ENCODE measurements at places on chromosomes 3 and 15.

DNA sequence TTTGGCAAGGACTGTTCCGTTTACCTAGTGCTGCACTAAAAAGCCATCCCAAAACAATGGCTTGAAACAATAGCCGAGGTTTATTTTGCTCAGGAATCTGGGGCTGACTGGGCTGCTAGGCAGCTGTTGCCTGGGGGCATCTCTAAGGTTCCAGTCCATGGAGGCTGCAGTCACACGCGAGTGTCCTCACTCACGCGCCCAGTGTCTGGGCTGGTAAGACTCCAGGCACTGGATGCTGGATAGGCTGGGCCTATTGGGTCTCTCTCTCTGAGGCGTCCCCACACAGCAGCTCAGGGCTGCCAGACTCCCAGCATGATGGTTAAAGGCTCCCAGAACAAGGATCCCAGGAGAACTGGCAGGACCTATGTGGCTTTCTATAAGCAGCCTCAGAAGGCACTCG lies 34.2 kb downstream of the ALS2CL start:
- DNase-seq, result no peak

GRCh38 chr3:42067326-42067725 lies 23.8 kb upstream of the TRAK1 start:
- DNase-seq, result peak; percentile 88

DNA sequence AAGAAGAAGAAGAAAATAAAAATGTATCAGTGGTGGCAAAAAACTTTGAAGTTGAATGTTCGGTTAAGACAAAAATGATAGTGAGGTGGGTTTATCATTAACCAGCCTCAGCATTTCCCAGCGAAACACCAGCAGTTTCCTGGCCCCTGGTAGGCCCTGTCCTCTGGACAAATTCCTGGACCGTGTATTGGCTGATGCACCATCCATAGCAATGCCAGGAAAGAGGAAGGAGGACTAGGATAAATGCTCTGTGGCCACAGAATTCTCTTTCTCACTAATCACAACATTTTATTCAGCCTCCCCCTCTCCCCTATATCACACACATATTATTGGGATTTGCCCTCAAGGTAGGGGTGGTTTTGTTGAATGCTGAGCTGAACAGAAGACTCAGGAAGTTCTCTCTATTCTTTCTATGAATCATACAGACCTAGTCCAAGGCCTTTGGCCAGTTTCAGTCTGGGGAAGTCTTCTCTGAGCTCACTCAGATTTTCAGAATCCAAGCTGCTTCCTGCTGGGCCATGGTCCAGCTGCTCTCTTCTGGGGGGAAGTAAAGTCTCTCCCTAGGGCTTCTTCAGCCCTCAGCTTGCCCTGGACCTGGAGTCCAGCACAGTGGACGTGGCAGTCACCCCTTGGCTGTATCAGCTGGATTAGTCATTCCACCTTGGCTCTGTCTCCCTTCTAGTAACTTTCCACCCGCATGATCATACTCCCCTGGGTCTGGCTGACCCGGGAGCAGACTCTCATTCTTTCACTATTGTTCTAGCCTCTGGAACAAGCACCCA lies 27.6 kb downstream of the SLC28A1 start:
- DNase-seq, result peak; percentile 99

DNA sequence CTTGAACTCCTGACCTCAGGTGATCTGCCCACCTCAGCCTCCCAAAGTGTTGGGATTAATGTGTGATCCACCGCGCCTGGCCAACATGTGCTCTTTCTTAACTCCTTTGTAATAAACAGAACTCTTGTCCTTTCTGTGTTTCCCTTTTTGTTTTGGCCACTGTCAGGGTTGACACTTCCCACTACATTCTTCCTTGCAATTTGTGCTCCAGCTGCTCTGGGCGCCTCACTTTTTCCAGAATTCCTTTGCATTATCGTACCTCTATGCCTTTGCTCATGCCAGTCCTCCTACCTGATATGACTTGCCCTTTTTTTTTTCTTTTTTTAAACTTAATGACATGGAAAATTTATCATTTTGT lies 38.8 kb upstream of the SMAD3 start:
- no peak for DNase-seq

DNA sequence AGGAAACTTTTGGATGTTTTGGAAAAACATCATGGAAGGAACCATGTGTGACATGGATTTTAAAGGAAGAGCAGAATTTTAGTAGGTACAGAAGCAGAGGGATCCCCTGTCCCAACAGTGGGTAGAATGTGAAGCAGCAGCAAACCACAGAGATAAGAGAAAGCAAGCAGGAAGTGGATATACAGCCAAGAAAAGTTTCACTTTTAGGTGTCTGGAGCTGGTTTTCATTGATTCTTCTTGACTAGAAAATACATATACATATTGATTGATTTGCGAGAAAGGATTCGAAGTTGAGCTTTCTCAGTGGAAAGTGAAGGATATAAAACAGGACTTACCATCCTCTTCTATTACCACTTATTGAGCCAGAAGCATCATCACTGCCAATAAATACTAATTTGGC lies 133.5 kb downstream of the KCNMB2 start:
- no peak for DNase-seq

DNA sequence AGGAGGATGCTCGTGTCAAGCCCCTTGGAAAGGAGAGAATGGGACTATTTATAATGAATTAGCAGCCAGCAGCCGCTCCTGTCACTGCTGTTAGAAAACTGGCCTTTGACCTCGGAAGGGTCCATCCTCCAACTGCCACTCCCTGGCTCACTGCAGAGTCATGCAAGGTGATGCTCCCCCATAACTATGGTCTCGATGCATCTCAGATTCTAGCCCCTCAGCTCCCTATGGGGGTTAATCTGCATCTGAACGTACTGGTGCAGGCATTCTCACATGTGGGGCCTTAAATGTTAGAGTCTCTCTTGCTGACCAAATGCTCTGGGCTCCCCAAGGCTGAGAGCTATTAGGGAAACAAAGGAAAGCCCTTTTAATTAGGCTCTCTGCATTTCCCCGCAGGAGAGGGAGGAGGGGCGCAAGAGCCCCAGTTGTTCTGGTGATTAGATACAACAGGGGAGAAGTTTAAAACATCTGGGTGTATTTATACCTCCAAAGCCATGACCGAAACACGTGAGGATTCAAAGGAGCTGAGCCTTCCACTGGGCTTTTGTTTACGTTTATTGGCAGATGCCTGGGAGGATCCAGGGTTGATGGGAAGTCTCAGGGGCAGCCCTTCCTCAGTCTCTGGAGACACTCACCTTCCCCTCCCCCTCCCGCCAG lies 182.5 kb downstream of the OPA1 start:
- DNase-seq, result no peak

DNA sequence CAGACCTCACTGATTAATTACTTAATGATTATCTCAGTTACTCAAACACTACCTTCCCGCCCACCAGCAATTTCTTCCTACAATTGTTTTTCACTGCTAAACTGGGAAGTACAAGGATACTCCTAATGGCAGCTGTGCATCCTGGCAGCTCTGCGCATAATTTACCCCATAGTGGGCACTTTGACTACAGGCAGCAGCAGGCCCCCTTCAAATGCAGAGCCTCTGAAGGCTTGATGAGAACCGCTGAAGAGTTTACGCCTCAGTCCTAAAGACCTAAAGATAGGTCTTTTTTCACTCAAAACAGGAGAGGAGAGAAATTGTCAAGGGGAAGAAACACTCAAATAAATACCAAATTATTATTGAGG lies 10.7 kb downstream of the CCDC32 start:
- no peak for DNase-seq

GRCh38 chr3:157741607-157742006 lies 238.4 kb upstream of the VEPH1 start:
- DNase-seq, result no peak

DNA sequence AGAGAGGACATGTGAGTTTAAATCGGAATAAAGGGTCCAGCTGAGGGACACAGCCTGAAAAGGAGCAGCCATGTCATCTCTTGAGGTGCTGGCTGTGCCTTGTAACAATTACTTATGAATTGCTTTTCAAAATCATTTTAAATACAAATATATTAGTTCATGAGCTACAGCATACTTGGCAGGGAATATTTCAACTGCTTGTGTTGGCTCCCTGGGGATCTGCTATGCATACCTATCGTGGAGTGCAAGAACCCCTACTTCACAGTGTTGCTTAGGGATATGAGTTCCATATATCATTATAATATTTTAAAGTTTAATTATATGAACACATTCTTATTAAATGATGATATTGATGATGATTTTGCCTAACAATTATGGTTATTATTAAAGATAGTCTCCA lies 19.1 kb upstream of the P2RY14 start:
- DNase-seq, result no peak

GRCh38 chr3:194360568-194360967 lies 9.0 kb downstream of the LRRC15 start:
- DNase-seq, result no peak

GRCh38 chr3:169512991-169513390 lies 150.5 kb downstream of the MECOM start:
- no peak for DNase-seq

DNA sequence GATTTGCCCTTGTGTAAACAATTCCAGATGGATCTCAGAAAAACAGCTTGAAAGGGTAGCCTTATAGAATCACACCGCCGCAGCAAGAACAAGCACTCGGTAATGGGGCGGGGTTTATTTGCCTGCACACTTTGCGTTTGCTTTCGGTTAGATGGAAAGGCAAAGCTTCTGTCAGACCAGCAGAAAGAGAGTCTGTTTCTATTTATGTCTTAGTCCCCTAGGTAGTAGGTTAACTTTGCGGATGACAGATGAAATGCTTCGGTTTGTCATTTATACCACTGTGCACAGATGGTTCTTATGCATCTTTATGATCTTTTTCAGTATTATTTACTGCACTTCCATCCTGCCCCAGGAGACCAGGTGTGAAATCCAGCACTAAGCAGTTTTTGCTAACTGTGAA lies 62.2 kb downstream of the PYDC2 start:
- no peak for DNase-seq

DNA sequence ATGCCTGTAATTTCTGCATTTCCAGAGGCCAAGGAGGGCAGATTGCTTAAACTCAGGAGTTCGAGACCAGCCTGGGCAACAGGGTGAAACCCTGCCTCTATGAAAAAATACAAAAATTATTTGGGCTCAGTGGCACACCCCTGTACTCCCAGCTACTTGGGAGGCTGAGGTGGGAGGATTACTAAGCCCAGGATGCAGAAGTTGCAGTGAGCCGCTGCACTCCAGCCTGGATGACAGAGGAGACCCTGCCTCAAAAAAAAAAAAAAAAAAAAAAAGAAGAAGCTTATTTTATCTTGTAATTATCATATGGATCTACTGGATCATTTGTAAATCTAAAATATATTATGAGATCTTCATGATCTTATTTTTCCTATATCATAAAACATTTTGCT lies 84.1 kb downstream of the PPCDC start:
- no peak for DNase-seq

- no peak for DNase-seq
Measured at GRCh38 chr3:3821777-3822176, 22.5 kb downstream of the LRRN1 start.

GRCh38 chr3:123899300-123899865 lies 15.3 kb upstream of the MYLK start:
- DNase-seq, result no peak

GRCh38 chr15:43769584-43770228 lies 7.1 kb downstream of the ELL3 start:
- DNase-seq, result peak; percentile 65

GRCh38 chr3:108620250-108620649 lies 30.7 kb downstream of the DZIP3 start:
- no peak for DNase-seq

DNA sequence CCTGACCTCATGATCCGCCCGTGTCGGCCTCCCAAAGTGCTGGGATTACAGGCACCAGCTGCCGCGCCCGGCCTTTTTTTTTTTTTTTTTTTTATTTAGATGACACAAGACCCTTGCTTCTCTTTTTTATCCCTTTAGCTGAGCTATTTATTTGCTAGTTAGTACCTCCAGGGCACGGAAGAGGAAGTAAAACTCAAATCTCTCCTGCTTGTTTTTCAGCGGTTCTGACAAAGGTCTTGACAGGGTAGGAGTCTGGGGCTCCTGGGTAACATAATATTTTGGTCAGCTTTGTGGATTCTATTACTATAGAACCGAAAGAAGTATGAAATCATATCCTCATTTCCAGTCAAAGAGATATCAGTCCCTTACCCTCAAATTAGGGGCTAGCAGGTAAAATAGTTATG lies 44.0 kb upstream of the ETV5 start:
- DNase-seq, result no peak

- no peak for DNase-seq
Measured at GRCh38 chr3:106288781-106289180, 420.0 kb upstream of the CBLB start.

DNA sequence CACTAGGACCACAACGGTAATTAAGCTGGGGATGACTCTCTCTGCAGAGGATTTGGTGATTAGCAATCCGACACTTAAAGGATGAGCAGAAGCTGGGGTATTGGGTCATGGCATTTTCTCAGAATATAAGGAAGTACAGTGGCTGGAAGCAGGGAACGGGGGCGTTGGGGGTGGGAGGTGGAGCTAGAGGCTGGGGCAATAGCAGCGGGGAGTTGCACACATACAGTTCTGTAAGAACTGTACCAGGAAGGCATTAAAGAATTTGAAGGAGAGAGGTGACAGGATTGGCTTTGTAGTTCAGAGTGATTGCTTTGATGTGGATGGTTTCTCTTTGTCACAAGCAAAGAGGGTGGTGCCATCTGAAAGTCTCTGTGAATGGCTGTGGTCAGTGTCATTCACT lies 28.2 kb downstream of the PSMD6 start:
- no peak for DNase-seq

- DNase-seq, result peak; percentile 48
Measured at GRCh38 chr3:98901119-98901391, 440 bp downstream of the DCBLD2 start.

DNA sequence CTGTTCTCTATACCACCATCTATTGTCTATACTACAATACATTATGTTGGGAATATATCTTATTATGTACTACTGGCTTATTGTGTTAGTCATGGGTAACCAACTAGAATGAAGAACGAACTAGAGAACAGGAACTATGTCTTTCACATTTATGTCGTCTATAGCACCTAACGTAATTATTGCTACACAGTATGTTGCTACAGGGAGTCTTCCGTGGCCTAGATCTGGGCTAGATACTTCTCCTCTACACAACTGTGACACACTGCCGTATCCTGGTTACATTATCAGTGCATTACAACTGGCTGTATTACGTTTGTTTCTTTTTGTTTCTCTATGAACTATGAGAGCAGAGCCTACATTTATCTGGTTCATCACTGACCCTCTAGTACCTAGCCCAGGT lies 34.0 kb downstream of the SCG5 start:
- no peak for DNase-seq

DNA sequence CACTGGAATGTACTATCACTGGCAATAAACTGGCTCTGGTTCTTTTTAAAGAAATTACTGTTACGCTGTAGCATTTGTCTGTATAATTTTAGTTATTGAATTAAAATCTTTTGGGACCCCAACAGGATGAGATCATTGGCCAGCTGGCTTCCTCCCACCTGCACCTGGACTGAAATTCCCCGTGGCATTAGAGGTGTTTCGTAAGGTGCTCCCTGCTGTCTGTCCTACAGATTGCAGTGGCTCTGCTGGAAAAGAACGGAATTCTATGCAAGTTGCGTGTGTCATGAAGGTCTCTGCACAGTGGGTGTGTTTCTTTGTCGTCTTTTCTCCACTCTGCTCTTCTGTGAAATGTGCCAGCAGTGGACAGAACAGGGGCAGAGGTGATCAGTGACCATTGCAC lies 383.4 kb downstream of the PTPRG start:
- DNase-seq, result no peak

- no peak for DNase-seq
Measured at GRCh38 chr15:99165956-99166689, 61.2 kb downstream of the SYNM start.

GRCh38 chr15:52392008-52392687 lies 96.5 kb upstream of the MYO5C start:
- DNase-seq, result peak; percentile 49
